ENCODE measurements at places on chromosomes 4 and X.

DNA sequence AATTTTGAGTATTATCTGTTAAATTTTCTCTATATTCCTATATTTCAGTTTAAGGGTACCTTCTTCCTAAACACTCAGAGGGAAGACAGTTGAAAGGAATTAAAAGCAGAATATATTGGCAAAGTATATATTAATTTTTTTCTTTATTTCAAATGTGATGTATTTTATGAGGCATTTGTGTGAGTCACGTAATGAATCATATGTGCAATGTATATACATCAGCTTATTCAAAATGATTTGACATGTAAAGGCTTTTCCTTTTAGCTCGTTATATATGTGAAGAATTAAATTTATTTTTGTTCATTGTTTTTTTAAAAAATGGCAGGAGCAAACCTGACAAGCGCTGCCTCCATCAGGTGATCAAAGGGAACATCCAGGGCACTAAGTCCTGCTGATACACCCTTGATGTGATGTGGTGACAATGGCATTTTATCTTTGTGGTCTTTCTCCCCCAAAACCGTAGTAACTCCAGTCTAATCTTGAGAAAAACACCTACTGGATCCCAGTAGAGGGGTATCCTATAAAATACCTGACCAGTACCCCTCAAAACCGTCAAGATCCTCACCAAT lies 8.9 kb downstream of the WWC2 start:
- no peak for DNase-seq

DNA sequence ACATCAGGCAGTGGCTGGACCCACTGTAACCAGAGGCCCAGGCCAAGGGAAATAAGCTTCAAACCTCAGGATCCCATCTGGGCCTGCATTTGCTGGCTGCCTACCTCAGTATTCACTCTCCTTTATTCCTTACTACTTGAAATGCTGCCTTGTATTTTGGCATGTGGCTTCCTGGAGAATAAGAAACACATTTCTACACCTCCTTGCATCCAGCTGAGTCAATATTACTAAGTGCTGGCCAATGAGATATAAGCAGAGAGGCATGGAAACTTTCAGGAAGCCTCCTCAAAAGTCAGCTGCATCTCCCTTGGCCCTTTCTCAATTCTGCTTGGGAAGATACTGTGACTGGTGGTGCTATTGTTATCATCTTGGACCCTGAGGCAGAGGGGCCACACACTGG lies 59.8 kb upstream of the RELL1 start:
- DNase-seq: no peak

DNA sequence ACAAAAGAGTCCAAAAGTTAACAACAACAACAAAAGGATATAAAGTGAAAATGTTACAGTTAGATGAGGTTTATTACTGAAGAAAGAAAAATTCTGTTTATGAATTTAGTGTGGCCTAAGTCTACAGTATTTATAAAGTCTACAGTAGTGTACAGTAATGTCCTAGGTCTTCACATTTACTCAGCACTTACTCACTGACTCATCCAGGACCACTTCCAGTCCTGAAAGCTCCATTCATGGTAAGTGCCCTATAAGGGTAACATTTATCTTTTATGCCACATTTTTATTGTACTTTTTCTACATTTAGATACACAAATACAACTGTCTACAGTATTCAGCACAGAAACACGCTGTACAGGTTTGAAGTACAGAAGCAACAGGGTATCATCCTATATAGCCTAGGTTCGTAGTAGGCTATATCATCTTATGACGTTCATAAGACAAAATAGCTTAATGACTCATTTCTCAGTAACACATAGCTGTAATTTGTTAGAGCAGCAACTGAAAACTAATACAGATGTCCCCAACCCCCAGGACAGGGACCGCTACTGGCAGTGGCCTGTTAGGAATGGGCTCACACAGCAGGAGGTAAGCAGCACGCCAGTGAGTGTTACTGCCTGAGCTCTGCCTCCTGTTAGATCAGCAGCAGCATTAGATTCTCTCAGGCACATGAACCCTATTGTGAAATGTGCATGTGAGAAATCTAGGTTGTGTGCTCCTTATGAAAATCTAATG lies 61.3 kb downstream of the CENPC start:
- no peak for DNase-seq

- DNase-seq: no peak
These were observed 297.5 kb downstream of the ARHGAP24 start for GRCh38 chr4:85772470-85772869.

- DNase-seq: no peak
These were observed 6.3 kb downstream of the CA5B start for GRCh38 chrX:15744181-15744867.

GRCh38 chrX:64843224-64843623 lies 133.0 kb downstream of the ZC4H2 start:
- no peak for DNase-seq

- DNase-seq: no peak
These were observed 13.1 kb downstream of the NLRP2B start for GRCh38 chrX:57667010-57667409.

DNA sequence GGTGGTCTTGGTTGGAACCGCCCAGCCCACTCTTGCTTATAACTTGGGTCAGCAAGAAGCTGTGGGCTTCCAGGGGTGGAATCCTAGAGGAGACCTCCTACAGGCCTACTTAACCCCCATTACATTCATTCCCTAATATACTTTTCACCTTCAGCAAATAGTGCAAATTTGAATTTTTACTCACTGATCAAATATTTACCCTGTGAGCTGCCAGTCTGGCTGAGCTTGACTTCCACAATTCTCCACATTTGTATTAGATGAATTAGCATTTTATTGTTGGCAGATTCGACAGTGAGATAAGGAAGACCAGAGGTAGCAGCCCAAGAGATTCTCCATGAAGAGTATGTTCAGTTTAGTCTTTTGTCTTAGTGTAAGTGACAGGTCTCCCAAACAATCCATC lies 199.6 kb downstream of the BCOR start:
- DNase-seq: no peak

DNA sequence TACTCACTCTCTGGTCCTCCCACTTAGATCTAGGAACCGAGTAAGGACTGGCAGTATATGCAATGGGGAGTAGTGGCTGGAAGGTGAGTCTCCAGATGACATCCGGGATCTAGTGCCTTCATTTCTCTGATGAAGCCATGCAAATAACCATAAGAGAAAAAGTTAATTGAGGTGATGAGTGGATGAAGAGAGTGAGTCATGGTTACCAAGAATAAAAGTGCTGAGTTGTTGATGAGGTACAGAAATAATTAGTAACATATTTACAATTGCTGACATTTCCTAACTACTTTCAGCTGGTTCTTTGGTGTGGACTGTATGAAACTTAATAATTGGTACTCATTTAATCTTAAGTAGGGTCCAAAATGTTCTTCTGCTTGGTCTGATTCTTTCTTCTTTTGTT lies 146.7 kb upstream of the PITX2 start:
- DNase-seq: no peak

DNA sequence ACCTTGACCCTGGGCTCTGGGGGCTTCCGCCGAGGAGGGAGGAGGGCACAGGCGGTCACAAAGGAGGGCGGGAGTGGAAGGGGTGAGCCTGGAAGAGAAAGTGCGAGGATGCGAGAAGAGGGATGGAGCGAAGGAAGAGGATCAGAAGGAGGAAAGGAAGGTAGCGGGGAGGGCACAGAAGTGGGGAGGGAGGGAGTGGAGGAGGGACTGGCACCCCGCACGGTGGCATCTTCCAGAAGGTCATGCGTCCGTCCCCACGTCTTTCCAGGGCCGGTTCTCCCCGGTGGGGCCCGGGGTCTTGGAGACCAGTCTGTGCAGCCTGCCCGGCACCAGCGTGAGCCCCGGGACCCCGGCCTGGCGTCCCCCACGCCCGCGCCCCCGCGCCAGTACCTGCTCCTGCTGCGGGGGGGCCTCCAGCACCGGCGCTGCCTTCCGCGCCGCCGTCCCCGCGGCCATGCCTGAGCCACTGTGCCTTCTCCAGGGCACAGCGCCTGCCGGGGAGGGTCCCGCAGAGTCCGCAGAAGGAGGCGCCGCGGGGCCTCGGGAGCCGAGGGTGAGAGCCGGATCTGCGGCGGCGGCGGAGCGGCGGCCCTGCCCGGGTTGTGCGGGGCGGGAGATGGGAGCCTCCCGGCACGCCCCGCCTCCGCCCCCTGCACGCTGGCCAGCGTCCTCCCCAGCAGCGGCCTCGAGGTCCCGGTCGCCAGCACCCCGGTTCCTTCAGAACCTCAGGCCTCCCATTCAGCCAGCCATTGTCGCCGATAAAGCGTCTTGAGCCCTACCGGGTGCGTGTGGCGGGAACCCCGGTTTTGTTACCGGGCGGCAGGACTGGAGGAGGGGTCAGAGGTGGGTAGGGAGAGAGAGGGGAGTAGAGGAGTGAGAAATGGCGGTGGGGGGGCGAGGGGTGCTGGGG lies at the start of gene RNF175:
RNF175 (minus strand) TSS at position 618 of the 910 bp plus-strand sequence; CDS start at position 456, 162 bp downstream.
- no peak for DNase-seq

DNA sequence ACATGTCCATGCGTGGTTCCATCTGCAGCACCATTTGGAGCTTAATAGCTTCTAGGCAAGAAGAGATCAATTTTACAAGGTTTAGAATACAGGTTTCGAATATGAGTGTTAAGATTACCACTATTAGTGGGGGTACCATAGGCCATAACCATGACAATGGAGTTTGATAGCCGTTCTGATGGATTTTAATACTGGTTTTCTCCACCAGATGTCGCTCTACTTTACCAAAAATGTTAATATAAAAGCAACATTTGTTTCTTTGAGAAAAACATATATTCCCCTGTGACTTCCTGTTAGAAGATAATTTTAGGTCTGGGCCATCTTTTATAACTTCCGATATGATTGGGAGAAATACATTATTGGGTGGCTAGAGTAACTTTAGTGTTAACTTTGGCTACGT lies 499.7 kb upstream of the POU3F4 start:
- DNase-seq: no peak

DNA sequence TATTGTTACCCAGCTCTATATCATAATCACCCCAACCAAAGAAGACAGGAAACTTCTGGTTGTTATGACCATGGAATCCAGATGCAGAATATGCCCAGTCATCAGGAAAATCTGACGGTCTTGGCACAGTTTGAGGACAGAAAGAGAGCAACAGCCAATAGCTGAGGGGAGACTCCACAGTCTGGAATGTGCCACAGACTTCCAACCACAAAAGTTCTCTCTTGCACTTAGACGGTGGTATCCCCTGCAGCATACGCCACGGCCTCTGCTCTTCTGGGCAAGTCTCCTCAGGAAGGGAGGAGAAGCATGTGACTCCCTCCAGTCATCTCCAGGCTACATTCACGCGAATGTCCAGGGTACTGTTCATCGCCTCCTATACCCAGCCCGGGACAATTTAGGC lies 18.4 kb downstream of the ZNF827 start:
- DNase-seq: peak; percentile 74

DNA sequence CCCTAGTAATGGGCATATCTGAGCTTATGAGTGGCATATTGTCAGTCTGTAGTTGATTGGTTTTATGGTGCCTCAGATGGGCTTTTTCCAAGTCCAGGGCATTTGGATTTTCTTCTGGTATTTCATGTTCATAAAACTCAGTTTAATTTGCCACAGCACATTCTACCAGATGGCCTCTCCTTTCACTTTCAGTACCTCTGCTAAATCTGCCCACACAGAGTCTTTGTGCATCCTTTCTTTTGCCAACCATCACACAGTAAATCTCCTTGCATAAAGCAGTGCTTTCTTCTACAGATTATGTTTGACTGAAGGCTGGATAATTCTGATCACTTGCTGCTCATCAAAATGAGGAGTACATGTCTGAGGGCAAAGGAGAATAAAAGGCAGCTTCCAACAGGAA lies 98.2 kb downstream of the HS6ST2 start:
- DNase-seq: no peak

DNA sequence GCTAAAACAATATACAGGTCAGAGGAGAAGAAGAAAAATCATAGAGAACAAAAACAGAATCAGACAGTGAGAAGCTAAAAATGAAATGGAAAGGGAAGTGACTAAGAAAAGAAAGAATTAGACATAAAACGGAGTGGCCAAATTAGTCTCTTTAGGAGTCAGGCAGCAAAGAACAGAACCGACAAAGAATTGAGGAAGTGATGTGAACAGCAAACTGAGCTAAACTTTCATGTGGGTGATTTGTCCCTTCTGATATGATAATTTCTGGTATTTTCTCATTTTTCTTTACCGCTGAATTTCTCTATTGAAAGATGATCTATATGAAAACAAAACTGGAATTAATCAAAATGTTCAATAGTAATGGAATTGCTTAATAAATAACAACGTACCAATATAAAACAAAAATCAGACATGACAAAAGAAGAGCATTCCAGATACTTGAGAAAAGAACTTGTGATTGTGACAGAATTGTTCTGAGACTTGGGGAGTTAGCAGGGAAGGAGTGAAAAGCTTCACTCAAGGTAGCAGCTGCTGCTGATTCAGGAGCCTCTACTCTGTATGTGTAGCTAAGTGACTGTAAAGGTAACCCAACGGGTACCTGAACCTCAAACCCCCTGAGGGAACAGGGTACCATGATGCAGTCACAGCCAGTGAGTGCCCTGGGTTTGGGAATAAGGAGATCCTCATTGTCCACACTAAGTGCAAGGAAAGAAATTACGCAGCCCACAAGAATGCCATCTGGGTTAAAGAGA lies 8.8 kb downstream of the TAPT1 start:
- no peak for DNase-seq

GRCh38 chr4:12446256-12446655 lies 1017.6 kb upstream of the HS3ST1 start:
- DNase-seq: no peak

GRCh38 chr4:7281691-7282665 lies 89.6 kb downstream of the SORCS2 start:
- DNase-seq: no peak

GRCh38 chr4:112485930-112486329 lies 30.1 kb downstream of the NEUROG2 start:
- DNase-seq: no peak

GRCh38 chr4:2526559-2526958 lies 9.9 kb upstream of the FAM193A start:
- DNase-seq: no peak

GRCh38 chrX:101071582-101071981 lies 7.1 kb upstream of the TMEM35A start:
- DNase-seq: no peak

DNA sequence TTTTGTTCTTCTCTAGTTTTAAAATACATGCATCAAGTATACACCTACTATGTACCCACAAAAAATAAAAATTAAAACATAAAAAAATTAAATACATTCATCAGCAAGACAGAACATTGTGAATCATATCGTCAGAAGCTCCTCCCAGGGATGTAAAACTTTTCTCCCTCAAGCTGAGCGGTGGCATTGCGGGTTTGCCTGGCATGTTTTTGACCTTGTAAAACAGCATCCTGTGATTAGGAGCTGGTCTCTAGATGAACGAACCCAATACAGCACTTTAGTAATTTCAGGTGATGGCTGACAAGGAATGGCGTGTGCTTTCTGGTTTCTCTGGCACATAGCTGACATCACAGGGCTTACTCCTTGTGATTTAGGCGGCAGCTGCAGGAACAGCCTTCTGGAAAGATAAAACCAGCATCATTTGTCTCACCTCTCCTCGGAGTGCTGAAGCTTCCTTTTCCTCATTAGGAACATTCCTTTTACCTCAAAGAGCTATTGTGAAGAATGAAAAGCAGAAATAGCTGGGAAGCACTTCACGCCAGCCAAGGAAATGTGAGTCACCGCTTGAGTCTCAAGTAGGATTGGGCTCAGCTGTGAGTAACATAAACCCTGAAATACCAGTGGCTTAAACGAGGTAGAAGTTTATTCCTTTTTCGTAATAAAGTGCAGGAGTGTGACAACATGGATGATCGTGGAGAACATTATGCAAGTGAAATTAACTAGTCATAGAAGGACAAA lies 44.3 kb downstream of the NYX start:
- peak; percentile 27 for DNase-seq
